ENCODE measurements at places on chromosomes 7 and 10. TPM values are rescaled to one million over a fixed set of nuclear protein-coding genes. Genes with fewer than 3 reads are reported as not detected.

The CTAGE6 gene
- total RNA-seq: not detected

The VAX1 gene
- 1.5 TPM for total RNA-seq

The UTF1 gene
- not detected for total RNA-seq

The LRRC17 gene
- total RNA-seq: not detected

The MSS51 gene
- total RNA-seq: 0.48 TPM

The PRF1 gene
- 0.05 TPM for total RNA-seq

The IFIT3 gene
- 4.1 TPM for total RNA-seq

The OR2A42 gene
- total RNA-seq: not detected

The ANKRD30A gene
- 0.51 TPM for total RNA-seq

The FAM25A gene
- total RNA-seq: not detected

The OR2A5 gene
- not detected for total RNA-seq

The CTNNA3 gene
- total RNA-seq: not detected

The SUN1 gene
- 85.1 TPM for total RNA-seq

The ARMH3 gene
- total RNA-seq: 11.5 TPM

The SPDYE16 gene
- total RNA-seq: not detected

The CTBP2 gene
- 119 TPM for total RNA-seq

All from A549 treated with dexamethasone at 1 μM for 4 hours (cell line).